ENCODE measurements at places on chromosomes 6 and 20.

- DNase-seq: no peak
Observed at GRCh38 chr6:25336996-25337395, 57.8 kb downstream of the CARMIL1 start.

DNA sequence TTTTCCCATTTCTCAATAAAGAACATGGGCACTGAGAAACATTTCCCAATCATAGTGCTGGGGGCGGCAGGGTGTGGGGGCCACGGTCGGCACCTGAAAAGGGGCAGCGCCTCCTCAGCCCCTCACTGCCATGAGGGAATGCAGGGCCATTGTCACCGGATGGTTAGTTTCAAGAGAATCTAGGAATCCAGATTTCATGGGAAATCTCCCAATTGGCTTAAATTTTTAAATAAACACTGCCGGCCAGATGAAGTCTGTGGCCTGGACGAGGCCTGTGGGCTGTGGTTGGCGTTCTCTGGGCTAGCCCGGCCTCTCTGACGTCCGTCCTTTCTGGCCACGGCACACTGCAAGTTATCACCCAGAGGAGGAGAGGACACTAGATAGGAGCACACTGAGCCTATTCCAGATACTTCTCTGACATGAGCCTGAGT lies 25.6 kb downstream of the MANBAL start:
- DNase-seq: no peak

GRCh38 chr20:12072221-12072953 lies 154.7 kb downstream of the BTBD3 start:
- no peak for DNase-seq

GRCh38 chr6:136527831-136528230 lies 22.4 kb downstream of the MAP7 start:
- DNase-seq: no peak

- no peak for DNase-seq
Observed at GRCh38 chr6:103404799-103405198, 1454.9 kb downstream of the HACE1 start.

- DNase-seq: no peak
Observed at GRCh38 chr6:108669673-108670072, 109.0 kb downstream of the FOXO3 start.

- no peak for DNase-seq
Observed at GRCh38 chr6:358847-359246, 32.7 kb upstream of the IRF4 start.

- no peak for DNase-seq
Observed at GRCh38 chr20:25675161-25675560, 21.5 kb downstream of the ZNF337 start.

- peak; percentile 68 for DNase-seq
Observed at GRCh38 chr20:4813076-4813862, 91.6 kb downstream of the PRND start.

GRCh38 chr6:89045011-89045387 lies 35.6 kb upstream of the PNRC1 start:
- no peak for DNase-seq

GRCh38 chr6:37821446-37821845 lies 1.9 kb downstream of the ZFAND3 start:
- no peak for DNase-seq

DNA sequence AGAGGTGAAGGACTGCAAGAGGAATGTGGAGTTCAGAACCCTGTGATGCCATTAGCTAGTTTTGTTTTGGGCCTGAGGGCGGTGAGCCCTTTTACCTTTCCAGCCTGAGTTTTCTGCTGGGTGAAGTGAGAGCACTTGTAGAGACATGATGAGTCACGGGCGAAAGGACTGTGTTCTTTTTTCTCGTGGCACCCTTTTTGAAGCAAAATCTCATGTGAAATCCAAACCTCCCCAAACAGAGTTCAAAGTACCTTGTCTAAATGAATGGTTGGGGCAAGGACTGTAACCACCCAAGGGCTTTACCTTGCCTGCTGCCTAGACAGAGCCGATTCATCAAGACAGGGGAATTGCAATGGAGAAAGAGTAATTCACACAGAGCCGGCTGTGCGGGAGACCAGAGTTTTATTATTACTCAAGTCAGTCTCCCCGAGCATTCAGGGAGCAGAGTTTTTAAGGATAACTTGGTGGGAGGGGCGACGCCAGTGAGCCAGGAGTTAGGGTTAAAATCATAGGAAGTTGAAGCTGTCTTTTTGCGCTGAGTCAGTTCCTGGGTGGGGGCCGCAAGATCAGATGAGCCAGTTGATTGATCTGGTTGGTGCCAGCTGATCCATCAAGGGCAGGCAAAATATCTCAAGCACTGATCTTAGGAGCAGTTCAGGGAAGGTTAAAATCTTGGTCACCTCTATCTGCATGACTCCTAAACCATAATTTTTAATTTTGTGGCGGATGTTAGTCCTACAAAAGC lies 25.8 kb downstream of the SAMD5 start:
- DNase-seq: no peak

GRCh38 chr6:36430351-36430750 lies 12.3 kb downstream of the PXT1 start:
- DNase-seq: no peak

GRCh38 chr6:128235556-128235955 lies 284.8 kb downstream of the PTPRK start:
- DNase-seq: no peak

DNA sequence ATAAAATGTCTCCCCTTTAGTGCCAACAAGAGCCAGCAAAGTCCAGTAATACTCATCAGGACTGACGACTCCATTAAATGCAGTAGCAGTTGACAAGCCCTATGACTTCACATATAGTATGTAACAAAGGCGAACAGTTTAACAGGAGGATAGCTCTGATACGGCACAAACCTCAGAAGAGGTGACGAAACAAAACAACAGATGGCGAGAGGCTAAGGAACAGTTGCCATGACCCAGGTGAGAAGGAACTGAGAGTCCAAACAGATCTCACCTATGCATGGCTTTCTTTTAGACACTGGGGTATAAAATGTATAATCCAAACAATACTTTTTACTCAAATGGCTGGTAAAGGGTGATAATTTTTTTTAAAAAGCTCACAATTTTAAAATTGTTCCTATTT lies 37.1 kb downstream of the SYNE1 start:
- no peak for DNase-seq

DNA sequence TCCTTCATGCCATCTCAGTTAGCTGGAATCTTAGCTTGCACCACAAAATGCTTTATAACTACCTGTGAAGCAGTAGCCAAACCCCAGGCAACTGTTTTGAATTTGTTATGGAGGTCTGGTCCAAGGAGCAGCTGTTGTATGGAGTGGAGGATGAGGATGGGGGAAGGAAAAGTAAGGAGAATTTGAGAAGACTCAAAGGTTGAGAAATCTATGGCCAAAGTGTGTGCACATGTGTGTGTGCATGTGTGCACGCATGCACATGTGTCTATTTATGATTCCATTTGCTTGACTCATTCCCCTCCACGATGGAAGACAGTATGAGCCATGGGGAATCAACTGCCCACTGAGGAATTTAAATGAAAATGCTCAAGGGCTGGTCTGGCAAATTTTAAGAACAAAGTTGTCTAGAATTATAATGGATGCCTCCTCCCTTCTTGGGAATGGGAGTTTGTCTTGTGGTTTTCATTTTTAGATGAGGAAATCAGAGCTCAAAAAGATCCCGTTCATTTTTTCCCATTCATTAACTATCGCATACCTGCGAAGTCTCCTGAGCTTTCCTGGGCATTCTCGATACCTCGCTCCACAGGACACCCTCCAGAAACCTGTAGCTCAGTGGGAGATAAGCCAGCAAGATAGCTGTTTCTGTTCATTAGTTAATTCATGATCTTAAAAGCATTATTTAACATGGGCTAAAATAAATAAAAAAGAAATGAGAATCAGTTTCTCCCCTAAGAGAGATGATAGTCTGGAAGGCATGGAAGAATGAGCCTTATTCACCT lies 152.3 kb upstream of the NEDD9 start:
- DNase-seq: no peak

DNA sequence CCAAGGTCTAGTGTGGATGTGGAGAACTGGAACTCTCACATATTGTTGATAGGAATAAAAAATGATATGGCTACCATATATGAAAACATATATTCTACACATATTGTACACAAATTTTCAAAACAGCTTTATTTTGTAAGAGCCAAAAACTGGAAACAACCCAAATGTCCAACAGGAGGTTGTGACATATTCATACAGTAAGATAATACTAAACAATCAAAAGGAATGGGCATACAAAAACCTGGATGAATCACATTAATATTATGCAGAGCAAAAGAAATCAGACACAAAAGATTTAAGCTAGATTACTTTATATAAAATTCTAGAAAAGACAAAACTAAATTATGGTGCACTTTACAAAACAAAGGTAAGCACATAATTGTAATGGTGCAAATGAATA lies 223.9 kb downstream of the SIM1 start:
- no peak for DNase-seq

- no peak for DNase-seq
Observed at GRCh38 chr6:323730-324088, 31.4 kb downstream of the DUSP22 start.

GRCh38 chr6:88865275-88865674 lies 98.1 kb downstream of the RNGTT start:
- DNase-seq: no peak

DNA sequence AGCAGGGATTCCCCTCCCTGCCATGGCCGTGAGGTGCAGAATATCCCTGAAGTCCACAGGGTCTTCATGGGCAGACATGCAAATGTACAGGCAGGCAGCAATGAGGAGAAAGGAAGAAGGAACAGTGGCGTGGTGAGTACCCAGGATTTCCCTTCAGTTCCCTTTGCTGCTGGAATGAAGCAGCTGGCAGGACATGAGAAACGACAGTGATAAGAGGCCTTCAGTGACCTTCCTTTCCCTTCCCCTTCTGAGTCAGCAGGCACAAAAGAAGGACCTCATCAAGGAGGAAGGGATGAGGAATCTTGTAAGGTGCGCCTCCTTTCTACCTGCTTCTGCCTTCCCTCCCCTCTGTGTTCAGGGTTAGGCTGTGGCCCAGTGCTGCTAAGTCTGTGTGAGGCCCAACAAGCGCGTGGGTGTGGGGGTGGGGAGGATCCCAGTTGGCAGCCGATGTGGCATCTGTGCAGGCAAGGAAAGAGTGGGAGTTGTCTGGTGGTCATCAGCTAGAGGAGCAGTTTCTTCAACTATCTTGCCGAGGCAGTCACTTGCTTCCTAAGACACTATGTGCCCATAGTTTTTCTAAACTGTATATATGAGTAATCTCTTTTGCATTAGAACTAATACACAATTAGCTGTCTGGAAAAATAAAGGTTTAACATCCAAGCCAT lies 29.5 kb upstream of the FBXO9 start:
- no peak for DNase-seq

GRCh38 chr6:75613056-75613501 lies 11.4 kb downstream of the SENP6 start:
- no peak for DNase-seq

DNA sequence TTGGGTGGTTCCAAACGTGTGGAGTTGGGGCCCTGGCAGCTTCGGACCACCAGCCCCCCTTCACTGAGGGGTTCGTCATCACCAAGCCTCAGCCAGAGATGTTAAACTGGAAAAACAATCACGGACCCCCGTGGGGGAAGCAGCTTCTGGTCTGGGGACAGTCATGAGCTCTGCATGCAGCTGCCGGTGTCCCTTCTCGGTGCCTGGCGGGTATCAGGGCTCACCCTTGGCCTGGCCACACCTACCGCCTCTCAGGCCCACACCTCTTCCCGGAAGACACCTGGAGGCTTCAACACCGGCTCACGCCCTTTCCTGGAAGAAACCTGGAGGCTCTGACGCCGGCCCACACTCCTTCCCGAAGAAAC lies 77.8 kb upstream of the BHLHE23 start:
- no peak for DNase-seq

- no peak for DNase-seq
Observed at GRCh38 chr6:36204068-36204753, 7.7 kb downstream of the BRPF3 start.

DNA sequence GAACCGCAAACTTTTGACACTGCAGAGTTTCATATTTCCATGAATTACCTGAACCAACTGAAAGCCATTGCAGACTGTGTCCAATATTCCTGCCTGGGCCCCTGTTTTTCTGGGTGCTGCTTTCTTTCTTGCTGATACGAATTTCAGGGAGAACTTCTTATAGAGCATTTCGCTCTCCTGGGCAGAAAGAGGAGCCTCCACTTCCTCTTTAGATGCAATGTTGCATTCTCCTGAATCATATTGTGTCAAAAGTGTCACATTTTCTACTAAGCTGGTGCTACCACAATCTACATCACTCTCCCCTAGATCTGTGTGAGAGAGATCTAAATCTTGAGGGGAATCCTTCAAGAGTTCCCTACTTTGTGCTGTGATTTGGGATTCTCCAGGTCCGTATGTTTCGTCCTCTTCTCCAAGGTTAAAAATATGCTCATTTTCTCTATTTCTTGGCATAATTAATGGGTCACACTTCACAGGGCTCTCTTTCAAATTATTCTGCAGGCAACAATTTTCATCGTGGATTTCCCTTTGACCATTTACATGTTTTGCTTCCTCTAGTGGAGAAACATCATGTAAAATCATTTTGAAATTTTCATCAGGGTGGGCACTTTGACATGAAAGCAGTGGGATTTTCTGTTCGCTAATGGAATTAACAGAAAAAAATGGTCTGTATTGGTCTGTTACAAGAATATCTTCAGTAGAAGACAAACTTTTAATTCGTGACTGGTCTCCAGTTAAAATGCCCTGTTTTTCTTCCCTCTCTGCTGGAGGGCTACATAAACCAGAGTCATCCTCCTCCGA lies 102.3 kb downstream of the DST start:
- DNase-seq: no peak

DNA sequence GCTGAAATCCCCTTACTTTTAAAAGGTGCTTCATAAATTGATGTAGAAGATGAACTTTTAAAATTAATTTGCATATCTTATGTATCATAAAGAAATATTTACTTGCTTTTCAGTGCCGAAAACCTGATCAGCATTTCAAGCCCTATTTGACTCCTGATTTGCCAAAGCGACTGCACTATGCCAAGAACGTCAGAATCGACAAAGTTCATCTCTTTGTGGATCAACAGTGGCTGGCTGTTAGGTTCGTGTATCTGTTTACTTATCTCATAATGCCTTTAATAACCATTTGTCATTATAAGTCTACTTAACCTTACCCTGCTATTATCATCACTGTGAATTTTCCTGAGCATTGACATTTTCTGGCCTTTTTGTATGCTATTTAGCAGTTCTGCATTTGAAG lies 7.8 kb downstream of the OR2A4 start:
- no peak for DNase-seq

GRCh38 chr6:39029156-39030011 lies 19.2 kb upstream of the GLP1R start:
- peak; percentile 82 for DNase-seq

GRCh38 chr20:13671512-13671911 lies 32.8 kb upstream of the TASP1 start:
- no peak for DNase-seq

- no peak for DNase-seq
Observed at GRCh38 chr6:154071711-154072110, 32.7 kb downstream of the OPRM1 start.

DNA sequence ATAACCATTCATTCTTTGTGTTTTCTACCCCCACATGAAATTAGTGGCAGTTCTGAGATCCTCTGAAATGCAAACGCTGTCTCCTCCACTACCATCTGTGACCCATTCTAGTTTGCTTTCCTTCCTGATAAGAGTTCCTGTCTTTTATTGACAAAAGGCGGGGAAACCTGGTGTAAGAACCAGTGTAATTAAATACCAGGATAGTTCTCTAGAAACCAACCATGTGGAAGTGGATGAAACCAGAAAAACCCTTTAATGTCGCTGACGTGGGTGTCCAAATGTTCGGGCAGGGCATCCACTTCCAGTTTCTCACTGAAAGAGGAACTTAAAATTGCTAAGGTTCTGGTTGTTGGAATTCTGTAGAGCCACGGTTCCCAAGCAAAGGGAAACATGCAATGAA lies 79.1 kb downstream of the TNFRSF21 start:
- no peak for DNase-seq

All from activated CD8-positive, alpha-beta memory T cell treated with anti-CD3 and anti-CD28 coated beads, Interleukin-2, amount 50 U/mL, for 48 hours (primary cell).